Aorta (tissue), 5 donors: ENCODE measurements at places on chromosomes 13 and 19. TPM values are rescaled to one million over a fixed set of nuclear protein-coding genes. Genes with fewer than 3 reads are reported as not detected.

DNA sequence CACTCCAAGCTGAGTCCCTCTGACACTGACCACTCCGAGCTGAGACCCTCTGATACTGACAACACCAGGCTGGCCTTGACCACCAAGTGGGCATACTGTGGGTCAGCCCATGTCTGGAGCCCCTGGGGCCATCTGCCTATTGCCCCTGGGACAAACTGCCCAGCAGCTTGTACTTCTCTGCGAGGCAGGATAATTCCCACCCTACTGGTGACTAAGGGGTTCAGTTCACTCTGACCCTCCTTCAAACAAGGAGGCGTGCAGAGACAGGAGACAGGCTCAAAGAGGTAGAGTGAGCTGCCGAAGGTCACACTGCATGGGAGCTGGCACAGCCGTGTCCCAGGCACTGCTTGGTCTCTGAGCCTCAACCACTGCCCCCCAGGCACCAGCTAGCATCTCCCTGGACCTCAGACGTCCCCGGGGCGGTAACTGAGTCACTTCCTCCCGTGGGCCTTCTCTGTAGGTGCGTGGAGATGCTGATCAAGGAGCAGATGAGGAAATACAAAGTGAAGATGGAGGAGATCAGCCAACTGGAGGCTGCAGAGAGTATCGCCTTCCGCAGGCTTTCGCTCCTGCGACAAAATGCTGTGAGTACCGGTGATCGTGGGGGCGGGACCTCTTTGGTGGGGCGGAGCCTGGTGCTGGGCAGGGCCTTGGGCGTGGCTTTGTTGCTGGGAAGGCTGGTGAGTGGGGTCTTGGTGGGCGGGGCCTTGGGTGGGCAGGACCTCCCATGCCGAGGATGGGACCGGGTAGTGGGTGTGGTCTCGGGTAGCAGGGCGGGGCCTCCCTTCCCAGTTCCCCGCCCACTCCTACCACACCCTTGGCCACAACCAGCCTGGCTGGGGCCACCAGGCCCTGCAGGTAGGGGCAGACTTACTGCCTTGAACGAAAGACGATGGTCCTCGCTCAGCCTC, 5.8 kb upstream of the USE1 start:
- DNase-seq, result peak; percentile 84

GALP gene
- not detected for total RNA-seq

DNA sequence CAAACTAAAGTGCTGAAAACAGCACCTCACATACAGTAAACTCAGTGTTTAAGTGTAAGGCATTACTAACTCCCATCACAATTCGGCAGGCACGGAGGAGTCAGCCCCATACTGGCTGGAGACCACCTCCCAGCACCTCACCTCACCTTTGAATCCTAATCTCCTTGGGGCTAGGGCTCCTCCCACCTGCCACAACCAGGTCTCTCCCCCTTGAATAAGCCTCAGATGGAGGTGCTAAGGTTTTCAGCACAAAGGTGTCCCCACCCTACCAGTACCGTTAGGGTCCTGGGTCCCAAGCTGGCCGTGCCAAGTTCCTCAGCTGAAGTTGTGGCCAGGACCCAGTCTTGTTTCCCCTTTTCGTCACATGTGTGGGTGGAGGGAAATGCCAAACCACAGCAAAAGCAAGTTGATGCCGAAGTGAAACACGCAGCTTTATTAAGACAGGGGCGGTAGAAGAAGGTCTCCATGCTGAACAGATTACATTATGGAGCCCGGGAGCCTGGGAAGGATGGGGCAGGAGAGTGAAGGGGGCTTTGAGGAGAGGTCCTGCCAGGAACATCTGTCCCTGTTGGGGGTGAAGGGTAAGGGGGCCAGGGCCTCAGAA, at the start of gene IGFLR1:
Gene IGFLR1, minus strand, starts transcription at position 332 of the 604 bp plus-strand sequence. CDS start 1,272 bp downstream, outside the sequence.
- peak; percentile 76 for DNase-seq

- no peak for DNase-seq
Measured at GRCh38 chr13:49664606-49665005, 26.7 kb downstream of the EBPL start.

RXFP2 gene
- not detected for total RNA-seq

TEX29 gene
- total RNA-seq, result 0.96 TPM

POLD1 gene
- total RNA-seq, result 13.2 TPM
